ENCODE measurements at places on chromosomes 7 and 10. TPM values are rescaled to one million over a fixed set of nuclear protein-coding genes. Genes with fewer than 3 reads are reported as not detected.

The INTS1 gene
- 97.5 TPM for total RNA-seq

The CCL24 gene
- total RNA-seq = not detected

The PRSS58 gene
- not detected for total RNA-seq

The CLDN15 gene
- 11.3 TPM for total RNA-seq

The PLPP4 gene
- total RNA-seq = not detected

The ITIH5 gene
- 25.5 TPM for total RNA-seq
